ENCODE measurements at places on chromosomes 1 and 21.

DNA sequence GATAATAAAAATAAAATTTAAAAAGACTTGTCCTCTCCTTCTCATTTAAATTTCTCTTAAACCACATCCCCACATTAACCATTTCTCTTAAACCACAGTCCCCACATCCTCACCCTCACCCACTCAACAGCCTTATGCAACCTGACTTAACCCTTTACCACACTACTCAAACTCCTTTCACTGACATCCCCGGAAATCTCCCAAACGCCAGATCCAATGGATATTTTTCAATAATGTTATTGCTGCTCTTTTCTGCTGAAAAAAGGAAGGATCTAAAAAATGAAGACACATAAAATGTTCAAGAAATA is 54.2 kb upstream of the EEIG2 start:
- no peak for DNase-seq

DNA sequence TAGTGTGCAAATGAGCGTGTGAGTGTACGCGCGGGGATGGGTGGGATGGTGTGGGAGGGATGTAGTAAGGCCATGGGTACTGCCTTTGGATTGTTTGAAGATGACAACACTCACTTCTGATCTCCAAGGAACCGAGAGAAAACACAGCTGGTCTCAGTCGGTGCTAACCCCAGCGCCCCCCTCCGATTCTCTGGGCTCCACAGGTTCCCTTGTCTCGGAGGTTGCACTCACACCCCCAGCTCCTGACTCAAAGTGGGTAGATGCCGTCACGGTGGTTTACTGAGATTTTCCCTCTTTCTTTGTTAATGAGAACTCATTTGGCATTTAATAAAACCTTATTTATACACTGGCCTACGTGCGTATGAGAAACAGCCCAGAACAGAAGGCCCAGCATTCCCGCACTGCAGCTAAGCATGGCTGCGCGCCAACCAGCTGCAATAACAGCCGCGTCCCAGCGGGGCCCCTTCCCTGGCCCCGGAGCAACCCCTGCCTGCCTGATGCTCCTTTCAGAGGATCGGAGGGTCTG is 25.8 kb downstream of the ABCA4 start:
- peak; percentile 88 for DNase-seq

GRCh38 chr1:63643926-63644325 is 50.7 kb downstream of the PGM1 start:
- no peak for DNase-seq

- no peak for DNase-seq
Measured at GRCh38 chr1:118933051-118933781, 54.9 kb downstream of the TBX15 start.

GRCh38 chr1:24830680-24831272 is 85.5 kb downstream of the CLIC4 start:
- peak; percentile 39 for DNase-seq

DNA sequence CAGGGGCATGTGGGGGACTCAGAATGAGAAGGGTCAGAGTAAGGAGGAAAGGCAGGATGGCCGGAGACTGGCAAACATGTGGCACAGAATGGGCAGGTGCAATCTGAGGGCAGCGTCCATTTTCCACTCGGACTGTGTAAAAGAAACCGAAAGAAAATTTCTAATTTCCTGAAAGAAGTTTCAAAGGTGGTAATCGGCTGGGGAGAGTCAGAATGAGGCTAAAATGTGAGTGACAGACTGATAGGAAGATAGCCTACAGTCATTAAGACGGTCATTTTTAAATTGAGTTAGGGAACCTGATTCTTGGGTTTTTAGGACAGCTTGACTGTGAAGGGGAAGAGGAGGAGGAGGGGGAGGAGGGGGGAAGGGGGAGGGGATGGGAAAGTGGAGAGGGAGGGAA is 23.6 kb downstream of the COA6 start:
- no peak for DNase-seq

DNA sequence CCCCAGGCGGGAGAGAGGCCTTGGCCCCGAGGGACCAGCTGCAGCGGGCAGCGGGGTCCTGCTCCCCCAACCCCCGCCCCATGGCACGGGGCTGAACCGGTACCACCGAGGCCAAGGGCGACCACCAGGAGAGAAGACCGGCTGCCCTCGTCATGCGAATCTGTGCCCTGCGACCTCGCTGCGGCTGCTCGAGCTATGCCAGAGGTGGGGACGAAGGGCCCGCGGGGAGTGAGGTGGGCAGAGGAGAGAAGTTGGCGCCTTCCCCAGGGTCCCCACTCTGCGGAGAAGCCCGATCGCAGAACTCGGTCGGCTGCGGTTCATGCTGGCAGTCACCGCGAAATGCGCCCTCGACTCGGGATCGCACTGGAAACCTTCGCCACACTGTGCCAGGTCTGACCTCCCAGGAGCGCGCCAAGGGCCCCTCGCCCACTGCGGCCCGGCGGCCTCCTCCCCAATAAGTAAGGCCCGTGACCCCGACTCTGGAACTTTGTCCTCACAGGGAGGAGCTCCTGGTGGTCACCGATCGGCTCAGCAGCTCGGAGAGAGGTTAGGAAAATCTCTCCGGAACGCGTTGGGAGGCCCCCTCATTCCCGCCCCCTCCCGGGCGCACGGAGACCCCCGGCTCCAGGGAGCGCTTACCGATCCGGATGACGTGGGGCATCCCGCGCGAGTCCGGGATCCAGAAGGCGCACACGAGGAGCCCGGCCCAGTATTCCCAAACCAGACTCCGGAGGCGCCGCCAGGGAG is 787 bp downstream of the GRIK3 start:
- DNase-seq, result no peak

GRCh38 chr1:31902510-31902860 is 35.7 kb downstream of the PTP4A2 start:
- no peak for DNase-seq

- no peak for DNase-seq
Measured at GRCh38 chr1:121471523-121471922, 286.7 kb downstream of the SRGAP2C start.

- no peak for DNase-seq
Measured at GRCh38 chr1:94872771-94873495, 52.8 kb downstream of the SLC44A3 start.

DNA sequence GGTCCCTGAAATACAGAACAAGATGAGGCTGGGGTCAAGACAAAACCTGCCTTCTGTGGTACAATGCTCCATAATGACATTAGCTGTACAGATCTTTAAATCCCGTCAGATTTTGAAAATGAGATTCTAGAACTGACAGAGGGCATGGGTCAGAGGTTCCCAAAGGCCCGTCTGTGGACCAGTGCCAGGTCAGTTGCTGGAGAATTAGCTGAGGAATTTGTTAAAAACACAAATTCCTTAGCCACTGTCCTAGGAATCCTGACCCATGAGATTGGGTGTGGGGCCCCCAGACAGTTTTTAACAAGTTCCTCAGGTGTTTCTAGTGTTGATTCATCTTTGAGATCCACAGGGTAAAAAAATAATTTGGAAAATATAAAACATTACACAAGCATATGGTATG is 97.0 kb downstream of the SIPA1L2 start:
- no peak for DNase-seq

DNA sequence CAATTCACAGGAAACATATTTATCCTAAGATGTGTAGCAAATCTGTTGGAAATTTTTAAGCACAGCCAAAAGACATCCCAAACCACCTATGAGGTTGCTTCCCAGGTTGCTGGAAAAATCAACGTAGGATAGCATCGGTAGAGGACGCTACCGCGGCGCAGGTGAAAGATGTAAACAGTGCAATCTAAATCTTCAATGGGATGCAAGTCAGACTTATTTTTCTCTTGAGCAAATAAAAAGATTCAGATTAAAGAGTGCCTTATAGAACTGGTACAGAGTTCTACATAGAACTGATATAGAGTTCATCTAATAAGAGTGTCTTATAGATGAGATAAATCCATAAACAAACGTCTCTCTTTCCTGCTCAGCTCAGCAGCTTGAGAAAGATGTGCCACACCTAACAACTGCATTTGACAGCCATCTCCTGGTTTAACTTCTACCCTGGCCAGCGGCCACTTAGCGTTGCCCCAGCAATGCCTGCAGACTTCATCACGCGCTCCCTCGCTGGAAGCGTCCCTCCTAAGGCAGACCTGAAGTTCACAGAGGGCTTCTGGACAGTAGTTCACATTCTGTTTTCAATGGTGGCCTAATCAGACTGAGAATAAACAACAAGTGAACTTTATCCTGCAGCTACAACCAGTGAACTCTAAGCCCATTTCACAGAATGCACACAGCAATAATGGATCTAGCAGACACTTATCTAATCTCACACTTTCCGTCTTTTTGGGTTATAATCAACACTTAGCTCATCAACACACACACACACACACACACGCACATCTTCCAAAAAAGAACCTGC is 164.5 kb downstream of the TOMM20 start:
- DNase-seq, result no peak

DNA sequence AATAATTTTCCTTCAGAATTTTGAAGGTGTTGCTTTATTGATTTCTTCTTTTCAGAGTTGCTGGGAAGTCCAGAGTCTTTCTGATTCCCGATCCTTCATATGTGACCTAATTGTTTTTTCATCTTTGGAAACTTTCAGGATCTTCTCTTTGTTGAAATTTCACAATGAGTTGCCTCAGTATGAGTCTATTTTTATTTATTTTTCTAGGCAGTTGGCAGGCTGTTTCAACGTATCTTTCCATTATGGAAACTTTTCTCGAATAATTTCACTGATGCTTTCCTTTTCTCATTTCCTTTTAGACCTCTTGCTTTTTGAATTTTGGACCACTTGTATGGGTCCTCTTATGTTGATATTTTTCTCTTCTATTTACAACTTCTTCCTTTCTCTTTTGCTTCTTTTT is 354.3 kb downstream of the TGFB2 start:
- DNase-seq, result no peak

DNA sequence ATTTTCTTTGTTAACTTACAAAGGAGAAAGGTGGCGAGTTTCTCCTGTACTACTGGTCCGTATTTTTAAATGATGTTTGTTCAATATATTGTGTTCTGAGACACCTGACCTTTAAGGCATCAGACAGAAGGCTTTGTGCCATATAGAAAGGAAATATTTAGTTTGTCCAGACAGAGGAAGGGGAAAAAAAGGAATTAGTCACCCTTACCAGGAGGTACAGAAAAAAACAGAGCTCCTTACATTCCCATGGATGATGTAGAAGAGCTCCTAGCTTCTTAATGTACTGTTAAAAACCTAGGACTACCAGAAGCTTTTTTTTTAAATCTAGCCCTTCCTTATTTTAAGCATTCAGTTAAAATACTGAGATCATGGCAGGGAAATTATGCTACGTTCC is 12.4 kb upstream of the PODN start:
- DNase-seq, result no peak

GRCh38 chr1:202796670-202797069 is 11.6 kb downstream of the KDM5B start:
- no peak for DNase-seq

GRCh38 chr1:197902454-197903195 is at the start of gene C1orf53:
TSS of gene C1orf53 (plus strand) at chr1:197902630. CDS start at chr1:197902650, 20 bp downstream.
- peak; percentile 100 for DNase-seq

GRCh38 chr21:36321325-36322082 is 1.5 kb downstream of the MORC3 start:
- DNase-seq, result no peak

GRCh38 chr1:1212780-1213344 is 1.1 kb downstream of the TNFRSF4 start:
- no peak for DNase-seq

DNA sequence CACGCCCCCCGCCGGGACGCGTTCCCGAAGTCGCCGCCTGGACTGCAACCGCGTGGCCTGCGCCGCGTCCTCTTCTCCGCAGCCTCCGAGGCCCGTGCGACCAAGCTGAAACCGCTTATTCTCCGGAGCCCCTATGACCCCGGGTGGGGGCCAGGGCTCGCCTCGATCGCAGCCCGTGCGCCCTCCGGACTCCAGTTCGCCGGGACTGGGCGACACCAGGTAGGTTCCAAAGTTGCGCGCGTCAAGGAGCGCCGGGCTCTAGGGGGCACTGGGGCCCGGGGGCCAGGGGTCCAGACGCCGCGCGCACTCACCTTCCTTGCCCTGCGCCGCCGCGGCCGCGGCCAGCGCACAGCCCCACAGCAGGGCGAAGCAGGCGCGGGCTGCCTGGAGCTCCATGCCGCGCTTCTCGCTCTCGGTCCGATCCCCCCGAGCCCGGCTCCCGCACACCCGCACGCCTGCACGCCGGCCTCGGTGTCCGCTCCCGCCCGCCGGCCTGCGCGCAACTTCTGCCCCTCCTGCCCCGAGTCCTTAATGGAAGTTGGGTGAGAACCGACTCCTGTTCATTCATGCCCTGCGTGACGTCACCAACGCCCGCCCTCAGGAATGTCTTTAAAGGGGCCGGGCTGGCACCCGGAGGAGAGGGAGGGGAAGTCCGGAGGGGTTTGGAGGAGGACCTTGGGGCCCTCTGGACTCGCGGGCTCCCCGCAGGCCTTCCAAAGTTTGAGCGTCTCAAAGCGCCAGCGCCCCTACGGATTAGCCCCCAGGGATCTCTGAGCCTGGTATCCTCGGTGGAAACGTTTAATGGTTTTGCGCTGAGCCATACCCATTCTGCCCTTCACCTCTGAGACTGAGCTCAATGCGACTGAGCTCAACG is at the start of gene EPHA2:
Gene EPHA2, minus strand, starts transcription at position 533 of the 874 bp plus-strand sequence. Its CDS starts 137 bp downstream, at position 396.
- peak; percentile 85 for DNase-seq

GRCh38 chr1:93288558-93288957 is 57.1 kb upstream of the DR1 start:
- DNase-seq, result peak; percentile 10

- peak; percentile 90 for DNase-seq
Measured at GRCh38 chr1:21317035-21317689, 26.9 kb upstream of the ECE1 start.

GRCh38 chr1:233656032-233656635 is 42.2 kb downstream of the KCNK1 start:
- DNase-seq, result no peak

Measured in AG20443 (cell line).